ENCODE measurements at places on chromosomes 7 and 10.

- no peak for DNase-seq
These were observed 109.3 kb upstream of the FZD8 start for GRCh38 chr10:35751347-35751746.

- DNase-seq: no peak
These were observed 101.2 kb upstream of the WDR11 start for GRCh38 chr10:120749856-120750566.

GRCh38 chr10:63388421-63389031, 77.3 kb downstream of the JMJD1C start:
- no peak for DNase-seq

DNA sequence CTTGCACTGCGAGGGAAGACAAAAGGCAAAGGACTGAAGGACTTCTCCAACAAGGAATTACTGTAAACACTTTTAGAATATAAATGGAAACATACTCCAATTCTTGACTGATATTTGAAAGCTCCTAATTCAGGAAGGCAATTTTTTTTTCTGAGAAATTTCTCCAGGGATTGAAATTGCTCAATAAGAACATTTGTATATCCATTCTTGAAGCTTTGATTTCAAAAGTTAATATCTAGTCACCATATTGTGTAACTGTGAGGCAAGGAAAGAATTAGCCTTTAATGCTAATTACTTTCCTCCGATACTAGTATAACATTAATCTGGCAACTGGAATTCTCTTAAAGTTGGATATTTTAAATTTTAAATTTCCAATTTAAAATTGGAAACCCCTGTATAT, 188.4 kb upstream of the COL1A2 start:
- DNase-seq: no peak

DNA sequence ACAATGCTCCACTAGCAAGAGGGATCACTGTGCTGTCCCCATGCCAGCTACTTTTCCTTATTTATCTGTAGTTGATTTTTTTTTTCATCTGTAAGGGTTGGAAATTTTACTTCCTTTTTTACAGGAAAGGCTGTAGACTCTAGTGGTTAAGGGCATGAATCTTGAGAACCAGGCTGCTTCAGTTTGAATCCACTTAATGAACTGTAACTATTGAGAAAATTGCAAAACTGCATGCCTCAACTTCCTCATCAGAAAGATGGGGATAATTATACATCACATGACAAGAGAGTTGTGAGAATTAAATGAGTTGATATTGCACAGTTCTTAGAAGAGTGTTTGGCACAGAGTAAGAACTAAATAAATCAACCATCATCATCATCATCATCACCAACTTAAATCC, 106.4 kb upstream of the GSDME start:
- DNase-seq: no peak
